ENCODE measurements at places on chromosomes 16 and 17.

DNA sequence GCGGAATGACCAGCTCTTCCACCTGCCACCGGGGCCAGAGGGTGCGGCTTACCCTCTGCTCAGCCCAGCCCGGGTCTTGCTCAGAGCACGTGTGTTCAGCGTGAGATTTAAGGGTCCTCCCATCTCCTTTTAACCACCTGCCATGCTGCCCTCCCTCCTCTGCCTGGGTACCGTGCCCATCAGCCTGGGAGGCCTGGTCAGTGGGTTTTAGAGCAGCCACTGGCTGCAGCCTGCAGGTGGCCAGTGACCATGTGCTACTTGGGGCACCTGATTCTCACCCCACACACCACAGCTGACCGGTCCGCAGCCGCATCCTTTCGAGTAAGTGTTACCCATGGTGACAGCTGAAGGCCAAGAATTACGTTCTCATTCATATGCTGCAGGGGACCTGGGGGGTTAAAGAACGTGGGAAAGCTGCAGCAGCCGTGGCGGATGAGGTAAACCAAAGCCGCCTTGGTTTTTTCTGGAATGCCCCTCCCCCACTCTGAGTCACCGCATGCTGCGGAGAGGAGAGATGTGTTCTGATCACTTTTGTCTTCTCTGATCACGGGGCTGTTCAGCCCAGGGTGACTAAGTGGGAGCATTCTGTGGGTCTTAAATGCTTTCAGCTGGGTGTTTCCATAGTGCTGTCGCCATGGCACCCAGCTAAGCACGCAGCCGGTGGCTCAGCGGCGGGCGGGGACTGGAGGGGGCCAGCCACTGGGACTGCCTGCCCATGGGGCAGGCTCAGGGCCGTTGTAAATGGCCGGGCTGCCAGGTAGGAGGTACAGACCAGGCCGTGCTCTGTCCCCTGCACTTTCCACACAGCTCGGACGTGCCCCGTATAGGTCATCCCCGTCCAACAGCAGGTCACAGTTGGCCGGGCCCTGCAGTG is 59.8 kb downstream of the BAIAP2 start:
- DNase-seq, result peak; percentile 98

DNA sequence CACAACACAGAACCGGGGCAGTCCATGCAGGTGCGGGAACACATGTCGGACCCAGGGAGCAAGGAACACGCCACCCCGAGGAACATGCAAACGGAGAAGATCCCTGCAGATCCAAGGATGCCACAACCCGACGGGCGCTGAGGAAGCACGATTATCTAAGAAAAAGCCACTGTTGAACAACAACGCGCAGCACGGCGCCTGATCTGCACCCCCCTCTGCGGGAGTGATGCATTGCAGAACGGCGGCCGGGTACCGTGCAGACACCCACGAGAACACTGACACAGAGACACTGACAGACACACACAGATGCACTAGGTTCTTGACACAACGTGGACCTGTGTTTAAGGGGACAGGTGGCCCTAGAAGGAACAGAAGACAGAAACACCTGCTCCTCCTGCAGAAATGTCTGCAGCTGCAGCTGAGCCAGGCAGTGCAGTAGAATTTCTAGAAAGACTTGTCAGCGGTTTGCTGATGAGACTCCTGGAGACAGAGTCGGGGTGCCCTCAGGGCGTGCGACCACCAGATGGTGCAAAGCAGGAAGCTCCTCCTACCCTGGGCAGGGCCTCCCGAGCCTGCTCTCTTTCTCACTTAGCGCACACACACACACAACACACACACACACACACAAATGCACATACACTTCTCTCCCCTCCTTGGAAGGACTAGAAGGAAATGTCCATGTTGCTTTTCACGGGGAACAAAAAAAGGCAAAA is 7.5 kb downstream of the NPTX1 start:
- DNase-seq, result no peak

DNA sequence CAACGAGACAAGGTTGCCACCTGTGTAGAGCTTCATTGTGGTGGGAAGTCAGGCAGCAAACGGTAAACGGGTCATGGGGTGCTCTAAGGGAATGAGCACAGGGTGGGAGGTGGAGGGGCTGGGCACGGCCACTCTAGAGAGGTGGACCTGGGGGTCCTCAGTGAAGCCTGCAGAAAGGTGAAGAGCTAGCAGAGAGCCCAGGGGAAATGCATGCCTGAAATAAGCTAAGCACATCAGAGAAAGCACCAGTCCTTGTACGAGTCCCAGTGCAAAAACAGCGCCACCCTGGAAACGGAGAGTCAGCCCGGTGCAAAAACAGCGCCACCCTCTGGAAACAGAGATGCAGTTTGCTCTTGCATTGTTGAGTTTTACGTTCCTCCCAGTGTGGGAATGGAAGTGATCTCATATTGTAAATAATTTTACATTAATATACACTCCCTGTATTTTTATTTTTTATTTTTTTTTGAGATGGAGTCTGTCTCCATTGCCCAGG is 65.0 kb downstream of the TBC1D16 start:
- no peak for DNase-seq

DNA sequence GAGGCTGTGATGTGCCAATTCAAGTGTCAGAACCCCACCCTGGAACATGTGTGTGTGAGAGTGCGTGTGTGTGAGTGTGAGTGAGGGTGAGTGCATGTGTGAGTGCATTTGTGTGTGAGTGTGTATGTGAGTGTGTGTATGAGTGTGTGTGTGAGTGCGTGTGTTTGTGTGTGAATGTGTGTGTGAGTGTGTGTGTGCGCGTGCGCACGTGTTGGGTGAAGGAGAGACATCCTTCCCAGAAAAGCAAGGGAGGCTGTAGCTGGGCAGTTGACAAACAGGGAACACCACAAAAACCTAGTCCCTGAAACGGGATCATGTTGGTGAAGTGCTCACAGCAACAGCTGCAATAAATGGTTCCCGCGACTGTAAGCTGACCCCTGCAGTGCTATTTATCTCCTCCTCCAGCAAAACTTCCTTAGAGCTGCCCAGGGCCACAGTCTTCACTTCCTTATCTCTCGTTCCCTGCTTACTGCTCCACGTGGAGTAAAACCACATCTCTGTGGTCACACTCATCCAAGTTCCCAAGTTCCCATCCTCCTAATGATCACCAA is 40.1 kb upstream of the RPL38 start:
- DNase-seq, result no peak

DNA sequence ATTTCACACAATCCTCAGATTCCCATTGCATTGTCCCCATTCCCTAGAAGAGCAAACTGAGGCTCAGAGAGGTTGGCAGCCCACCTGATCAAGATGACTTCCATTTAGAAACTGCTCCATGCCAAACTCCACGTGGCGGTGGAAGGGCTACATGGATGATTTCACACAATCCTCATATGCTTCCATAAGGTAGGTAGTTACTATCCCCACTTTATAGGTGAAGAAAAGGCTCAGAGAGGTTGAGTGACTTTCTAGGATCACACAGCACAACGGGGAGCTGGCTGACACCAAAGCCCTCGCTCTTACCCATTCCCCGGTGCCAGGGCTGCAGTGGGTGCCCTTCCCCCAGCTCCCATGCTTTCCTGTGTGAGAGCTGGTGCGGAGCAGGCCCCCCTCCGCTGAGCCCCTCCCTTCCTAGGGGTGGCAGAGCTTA is 9.7 kb upstream of the GINS2 start:
- no peak for DNase-seq

DNA sequence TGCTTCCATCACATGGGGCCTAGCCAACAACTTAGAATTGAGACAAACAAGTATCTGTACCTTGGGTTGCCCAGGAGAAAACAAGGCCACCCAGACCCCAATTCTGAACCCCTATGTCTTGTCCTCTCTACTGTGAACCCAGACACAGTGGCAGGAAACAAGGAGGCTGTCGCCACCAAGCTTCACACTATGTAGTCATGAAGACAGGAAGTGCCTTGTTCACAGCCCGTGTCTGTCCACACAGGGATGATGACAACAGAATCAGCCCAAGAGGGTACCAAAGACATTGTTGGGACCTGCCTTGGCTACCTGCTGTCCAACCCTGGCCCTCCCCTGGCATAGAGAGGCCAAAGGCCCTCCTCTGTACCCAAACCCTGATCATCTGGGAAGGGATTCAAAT is 84.8 kb downstream of the CDYL2 start:
- no peak for DNase-seq

Data from NCI-H226 (cell line).